ENCODE measurements at places on chromosomes 2 and 18.
A peak's percentile ranks its signal among the peaks of the same experiment; 100 is the strongest.

GRCh38 chr2:96129528-96130120 is 8.7 kb downstream of the ASTL start:
- no peak for DNase-seq

DNA sequence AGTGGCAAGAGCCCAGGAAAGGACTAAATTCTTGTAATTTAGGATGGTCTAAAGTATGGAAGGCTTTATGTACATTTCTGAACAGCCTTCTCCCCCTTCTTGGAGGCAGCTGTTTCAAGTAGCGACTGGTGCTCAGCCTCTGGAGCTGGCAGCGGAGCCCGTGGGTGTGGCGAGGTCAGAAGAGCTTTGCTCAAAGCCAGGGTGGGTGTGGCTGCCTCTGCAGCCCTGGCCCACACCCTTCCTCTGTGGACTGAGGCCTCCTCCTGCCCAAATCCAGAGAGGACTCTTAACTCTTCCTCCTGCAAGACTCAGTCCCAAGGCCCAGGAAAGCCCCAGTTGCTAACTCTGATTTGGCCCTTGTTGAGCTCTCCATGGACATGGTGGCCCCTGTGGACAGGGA is 202.1 kb upstream of the REV1 start:
- DNase-seq, result no peak

DNA sequence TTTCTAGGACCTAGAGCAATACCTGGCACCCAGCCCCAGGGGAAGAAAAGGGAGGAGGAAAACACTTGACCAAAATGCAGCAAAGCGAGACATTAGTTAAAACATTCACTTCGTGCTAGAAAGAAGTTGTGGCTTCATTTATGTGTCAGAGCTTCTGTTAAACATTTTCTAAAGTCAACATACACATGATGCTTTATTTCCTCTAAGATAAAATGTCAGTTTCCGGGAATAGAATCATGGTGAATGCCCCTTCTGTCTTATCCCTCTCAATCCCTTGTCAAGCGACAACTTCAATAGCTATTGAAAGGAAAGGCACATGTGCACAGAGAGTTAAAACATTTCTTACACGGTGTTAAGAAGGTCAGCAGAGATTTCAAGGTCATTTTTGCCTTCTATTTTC is 404.6 kb upstream of the CWC22 start:
- no peak for DNase-seq

- DNase-seq, result no peak
Observed at GRCh38 chr2:169237286-169237685, 125.0 kb downstream of the LRP2 start.

GRCh38 chr2:11123856-11124759 is 31.2 kb upstream of the SLC66A3 start:
- peak; percentile 78 for DNase-seq

DNA sequence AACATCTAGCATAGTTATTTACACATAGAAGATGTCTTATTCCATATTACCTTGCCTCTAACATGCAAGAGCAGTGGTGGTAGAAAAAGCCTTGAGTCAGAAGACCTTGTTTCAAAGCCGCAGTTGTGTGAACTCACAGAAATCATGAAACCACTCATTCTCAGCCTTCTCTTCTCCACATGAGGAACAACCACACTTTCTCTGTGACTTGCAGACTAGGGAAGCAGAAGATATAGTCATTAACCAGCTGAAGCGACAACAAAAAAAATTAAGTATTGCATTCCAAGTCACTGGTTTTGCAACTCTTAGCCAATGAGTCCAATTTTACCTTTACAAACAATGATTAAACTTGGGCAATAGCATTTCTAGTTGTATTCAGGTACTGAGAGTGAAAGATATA is 19.0 kb downstream of the TWSG1 start:
- DNase-seq, result no peak

- DNase-seq, result no peak
Observed at GRCh38 chr2:239153806-239154591, 246.8 kb downstream of the HDAC4 start.

DNA sequence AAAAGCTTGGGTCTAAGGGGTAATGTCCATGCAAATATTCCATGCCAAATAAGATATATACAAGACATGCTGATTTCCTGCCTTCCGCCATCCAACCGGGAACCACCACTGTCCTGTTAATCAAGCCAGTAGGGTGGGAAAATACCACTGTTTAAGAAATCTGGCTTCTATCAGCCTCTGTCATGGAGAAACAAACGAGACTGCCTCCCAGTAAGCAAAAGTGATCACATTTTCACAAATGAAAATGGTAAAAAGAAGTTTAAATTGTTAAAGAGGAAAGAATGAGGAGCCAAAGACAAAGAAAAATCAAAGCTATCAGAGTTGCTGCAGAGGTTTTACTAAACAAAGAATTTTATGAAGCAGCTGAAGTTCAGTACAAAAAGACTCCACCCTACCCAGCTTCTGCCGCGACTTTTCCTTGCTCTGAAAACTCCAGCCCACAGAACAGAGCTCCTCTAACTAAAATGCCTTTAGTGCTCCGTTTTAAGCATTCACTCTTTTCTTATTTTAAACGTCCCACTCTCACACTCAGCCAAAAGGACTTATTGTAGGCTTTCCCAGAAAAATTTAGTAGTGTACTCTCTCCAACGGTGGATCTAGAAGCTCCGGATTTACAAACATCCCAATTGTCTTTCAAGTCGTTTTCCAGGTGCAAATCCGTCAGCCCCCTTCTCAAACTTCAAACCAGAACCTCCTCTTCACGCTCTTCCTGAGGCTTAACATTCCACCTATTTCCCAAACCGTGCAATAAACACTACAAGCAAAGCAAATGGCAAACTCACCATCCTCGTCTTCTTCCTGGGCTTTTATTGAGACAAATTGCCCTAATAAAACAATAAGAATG is 613 bp downstream of the COL5A2 start:
- DNase-seq, result peak; percentile 43

DNA sequence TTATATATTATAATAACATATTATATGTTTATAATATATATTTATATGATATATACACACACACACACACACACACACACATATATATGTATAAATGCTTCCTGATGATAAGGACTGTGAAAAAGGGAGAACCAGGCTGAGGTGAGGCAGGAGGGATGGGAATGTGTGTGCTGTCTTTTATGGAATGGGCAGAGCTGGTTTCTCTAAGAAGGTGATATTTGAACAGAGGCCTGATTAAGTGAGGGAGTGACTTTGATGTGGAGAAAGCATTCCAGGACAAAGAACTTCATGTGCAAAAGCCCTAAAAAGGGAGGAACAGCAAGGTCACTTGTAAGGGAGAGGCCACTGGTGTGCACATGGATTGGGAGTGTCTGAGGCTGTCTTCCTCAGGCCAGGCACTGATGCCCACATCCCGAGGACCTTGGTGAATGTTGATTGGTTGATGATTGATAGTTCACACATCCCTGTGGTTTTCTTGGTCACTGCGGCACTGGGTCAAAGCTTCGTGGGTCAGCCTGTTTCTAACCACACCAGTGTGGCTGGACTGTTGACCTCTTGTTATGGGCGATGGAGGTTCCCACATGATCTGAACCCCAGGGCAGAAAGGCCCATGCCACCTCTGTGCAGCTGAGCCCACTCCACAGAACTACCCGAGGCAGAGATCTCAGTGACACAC is 196.9 kb downstream of the MYCN start:
- no peak for DNase-seq

DNA sequence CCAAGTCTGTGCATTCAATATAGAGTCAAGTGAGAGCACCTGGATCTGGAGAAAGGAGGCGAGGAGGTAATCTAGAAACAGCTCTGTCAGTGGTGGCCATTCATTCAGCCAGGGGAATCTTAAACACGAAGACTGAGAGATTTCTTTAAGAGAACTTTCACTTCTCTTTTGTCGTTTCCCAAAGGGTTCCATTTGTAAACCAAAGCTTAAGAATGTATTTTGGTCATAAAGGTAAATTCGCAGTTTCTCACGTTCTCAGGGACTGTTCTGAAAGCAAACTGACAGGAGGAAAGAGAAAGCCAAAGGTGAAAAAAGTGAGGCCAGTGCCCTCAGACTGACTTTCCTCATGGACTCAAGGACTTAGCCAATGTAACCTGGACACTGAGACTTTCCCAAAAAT is 513.5 kb downstream of the CMPK2 start:
- no peak for DNase-seq

DNA sequence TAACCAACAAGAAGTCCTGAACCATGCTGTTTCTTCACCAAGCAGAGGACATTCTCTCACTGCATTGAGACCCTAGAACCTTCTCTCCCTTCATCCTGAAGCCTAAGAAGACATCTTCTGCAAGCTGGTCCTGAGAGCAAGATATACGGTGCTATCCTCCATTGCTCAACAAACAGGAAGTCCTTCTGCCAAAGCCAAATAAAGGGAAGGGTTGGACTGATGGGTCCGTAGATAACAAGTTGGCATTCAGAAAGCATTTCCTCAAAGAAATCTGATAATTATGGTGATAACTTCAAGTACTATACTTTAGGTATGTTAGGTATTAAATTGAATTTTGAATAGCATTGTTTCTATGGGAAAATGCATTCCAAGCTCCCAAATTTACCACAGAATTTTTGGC is 23.3 kb downstream of the GRB14 start:
- no peak for DNase-seq

GRCh38 chr2:148802448-148803220 is 72.4 kb upstream of the KIF5C start:
- no peak for DNase-seq

GRCh38 chr2:215269397-215270117 is 42.3 kb upstream of the ATIC start:
- DNase-seq, result peak; percentile 81

GRCh38 chr2:126890551-126891450 is 7.9 kb upstream of the TEX51 start:
- DNase-seq, result no peak

DNA sequence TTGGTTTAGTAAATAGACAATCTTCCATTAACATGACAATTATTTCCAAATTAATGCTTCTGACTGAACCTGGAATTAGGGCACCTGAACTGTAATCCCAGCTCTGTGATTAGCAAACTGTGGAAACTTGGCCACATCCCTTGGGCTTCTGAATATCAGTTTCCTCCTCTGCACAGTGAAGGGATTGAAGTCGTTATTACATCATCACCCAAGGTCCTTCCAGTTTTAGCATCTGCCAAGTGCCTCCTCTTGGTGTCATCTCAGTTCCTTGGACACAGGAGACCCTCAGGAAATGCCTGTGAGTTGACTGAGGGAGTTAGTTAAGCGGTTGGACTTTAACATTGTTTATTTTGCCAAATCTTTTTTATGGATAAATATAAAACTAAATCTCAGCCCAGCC is 64.8 kb downstream of the MOGAT1 start:
- no peak for DNase-seq

- no peak for DNase-seq
Observed at GRCh38 chr18:23356424-23356823, 96.7 kb upstream of the RIOK3 start.

- no peak for DNase-seq
Observed at GRCh38 chr2:95027369-95027720, 1.8 kb downstream of the MAL start.

- no peak for DNase-seq
Observed at GRCh38 chr18:23276451-23276850, 141.2 kb downstream of the CABLES1 start.

DNA sequence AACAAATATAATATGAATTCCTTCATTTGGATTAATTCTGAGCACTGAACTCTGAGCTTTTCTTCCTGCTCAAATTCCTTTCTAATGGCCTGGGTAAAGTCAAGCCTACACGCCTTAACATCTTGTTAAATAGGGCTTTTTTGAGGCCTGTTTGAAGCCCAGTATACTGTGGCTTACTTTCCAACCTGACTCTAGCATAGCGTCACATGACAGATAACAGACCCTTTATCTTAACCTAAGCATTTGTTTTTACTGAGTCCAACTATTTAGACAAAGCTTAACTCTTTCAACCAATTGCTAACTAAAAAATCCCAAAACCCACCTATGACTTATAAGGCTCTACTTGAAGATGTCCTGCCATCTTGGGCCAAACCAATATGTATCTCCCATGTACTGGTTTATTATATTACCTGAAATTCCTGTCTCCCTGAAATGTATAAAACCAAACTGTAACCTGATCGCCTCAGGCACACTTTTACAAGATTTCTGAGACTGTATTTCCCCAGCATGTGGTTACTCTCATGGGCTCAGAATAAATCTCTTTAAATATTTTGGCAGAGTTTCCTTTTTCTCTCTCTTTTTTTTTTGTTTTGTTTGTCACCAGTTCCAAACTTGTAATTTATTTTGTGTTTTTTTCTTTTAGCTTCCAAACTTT is 271.1 kb upstream of the VWC2L start:
- no peak for DNase-seq

- no peak for DNase-seq
Observed at GRCh38 chr2:98378901-98379300, 32.6 kb downstream of the CNGA3 start.

GRCh38 chr18:76399613-76400391 is 95.2 kb downstream of the ZNF516 start:
- DNase-seq, result peak; percentile 12

All from neural progenitor cell (in vitro differentiated cells).